CD4-positive, alpha-beta T cell treated with Interleukin-6 for 4 hours (primary cell): ENCODE measurements at places on chromosomes 3 and 15.

DNA sequence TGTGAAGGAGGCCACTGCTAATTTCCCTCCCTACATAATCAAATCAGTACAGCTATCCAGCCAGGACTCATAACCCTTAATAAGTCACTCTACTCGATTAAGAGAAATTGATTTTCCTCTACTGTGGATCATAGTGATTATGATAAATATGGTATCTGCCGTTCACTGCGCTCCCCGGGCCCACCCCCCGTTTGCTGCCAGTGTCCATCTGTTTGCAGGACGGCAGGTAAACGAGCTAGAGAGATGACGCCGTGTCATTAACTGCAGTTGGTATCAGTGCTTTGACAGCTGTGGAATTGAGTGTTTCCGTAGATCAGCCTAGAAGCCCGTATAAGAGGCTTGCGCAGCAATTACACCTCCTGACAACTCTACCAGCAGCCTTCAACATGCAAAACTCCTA, 94.9 kb downstream of the ROBO2 start:
- no peak for DNase-seq

- no peak for DNase-seq
Measured at GRCh38 chr15:86375733-86376280, 296.1 kb downstream of the AGBL1 start.

DNA sequence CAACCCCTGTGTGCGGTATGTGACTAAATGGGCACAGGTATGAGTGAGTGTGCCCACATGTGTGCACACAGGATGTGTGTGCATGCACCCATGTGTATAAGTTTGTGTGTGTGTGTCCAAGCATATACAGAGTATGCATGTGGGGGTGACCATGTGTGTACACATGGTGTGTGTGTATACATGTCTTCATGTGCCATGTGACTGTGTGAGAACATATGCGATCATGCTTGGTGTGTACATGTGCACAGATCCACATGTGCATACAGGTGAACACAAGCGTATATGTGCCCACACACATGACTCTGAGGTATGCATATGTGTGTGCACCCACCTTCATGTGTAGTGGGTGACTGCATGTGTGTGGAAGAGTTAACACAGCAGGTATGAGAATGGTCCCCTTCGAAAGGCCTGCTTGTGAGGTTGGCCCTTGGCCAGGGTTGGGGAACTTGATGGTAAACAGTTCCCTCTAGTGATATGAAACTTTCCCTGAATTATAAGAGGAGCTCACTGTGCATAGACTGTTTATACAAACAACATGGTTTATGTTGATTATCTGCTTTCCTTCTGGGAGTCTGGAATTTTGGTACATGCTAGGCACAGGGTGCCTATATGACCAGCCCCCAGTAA, 10.3 kb downstream of the PFKFB4 start:
- DNase-seq: peak; percentile 42

DNA sequence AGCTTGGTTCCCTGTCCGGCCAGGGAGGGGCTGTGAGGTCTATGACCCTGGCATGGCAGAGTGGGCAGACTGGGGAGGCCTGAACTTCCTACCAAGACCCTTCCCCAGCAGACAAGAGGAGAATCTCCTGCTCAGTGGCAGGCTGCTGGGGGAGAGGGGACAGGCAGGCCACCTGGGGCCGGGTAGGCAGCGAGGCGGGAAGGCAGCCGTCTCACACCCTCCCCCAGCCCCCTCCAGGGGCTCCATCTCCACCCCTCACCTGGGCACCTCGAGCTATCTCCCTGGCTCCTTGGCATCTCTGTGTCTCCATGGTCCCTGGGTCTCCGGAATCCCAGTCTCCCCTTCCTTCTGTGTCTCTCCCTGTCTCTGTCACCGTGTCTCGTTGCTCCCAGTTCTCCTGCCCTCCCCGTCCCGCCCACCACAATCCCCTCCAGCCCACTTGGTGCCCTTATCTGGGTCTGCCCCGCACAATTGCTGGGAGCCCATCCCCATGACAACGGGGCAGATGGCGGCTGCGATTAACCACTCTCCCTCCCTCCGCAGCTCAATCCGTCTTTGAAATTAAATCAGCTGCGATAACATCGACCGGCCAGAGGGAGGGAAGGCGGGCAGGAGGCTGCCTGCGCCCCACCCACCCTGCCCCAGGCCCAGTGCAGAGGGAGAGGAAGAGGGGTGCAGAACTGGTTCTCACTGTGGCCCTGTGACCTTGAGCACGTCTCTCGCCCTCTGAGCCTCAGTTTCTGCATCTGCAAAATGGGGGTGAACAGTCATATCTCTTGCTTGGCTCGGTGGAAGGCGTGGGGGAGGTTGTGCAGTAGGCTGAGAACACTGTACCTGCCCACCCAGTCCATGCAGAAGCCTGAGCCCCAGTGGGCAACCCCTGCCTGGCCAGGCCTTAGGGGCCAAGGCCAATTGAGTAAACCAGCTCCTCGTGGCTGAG, 9.6 kb downstream of the DNAJB8 start:
- DNase-seq: no peak

- DNase-seq: no peak
Measured at GRCh38 chr3:194305356-194306108, 45.6 kb downstream of the CPN2 start.

DNA sequence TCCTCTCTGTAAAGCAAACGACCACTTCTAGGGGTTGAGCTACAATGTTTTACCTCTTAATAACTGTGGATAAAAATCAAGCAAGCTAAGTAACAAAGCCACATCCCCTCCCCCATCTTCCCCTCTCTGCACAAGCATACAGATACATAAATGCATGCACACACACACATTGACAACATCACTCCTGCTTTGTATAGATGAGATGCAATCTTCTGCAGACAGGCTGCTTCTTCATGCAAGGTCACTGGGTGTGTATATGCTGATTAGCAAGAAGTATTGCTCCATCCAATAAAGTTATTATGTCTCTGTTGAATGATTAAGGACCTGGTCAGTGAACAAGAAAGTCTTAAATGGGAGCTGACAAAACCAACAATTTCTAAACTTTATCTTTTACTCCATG, 8.8 kb upstream of the ATP11B start:
- DNase-seq: no peak

DNA sequence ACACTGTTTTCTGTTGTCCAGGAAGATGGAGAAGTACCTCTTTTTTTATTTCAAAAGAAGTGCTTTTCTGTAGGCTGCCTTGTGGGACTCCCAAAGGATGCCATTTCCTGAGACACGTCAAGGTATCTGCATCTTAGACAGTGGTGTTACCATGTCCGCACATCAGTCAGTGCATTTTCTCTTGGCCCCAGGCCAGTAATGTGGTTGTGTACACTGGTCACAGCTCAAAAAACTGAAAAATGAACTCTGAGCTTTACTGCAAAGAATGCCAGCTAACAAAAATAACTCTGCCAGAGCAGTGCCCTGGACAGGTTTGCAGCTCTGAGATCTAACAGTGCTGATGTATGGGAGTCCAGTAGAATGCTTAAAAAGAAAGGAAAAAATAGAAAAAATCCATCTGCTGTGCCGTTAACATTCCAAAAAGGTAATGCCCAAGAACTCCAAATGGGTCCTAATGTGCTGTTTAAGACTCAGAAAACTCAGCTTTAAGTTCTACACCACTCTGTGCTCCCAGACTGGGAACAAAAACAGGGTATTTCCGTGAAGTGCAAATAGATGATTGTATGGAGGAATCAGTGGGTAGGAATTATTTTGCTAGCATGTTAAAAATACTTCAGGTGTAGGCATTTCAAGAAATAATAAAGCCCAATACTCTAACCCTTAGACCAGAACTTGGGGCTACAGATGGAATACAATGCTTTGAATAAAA, 315.9 kb downstream of the FEZF2 start:
- no peak for DNase-seq
